ENCODE measurements at places on chromosomes 11 and 22.

- DNase-seq, result no peak
Measured at GRCh38 chr11:74520927-74521665, 27.6 kb upstream of the LIPT2 start.

DNA sequence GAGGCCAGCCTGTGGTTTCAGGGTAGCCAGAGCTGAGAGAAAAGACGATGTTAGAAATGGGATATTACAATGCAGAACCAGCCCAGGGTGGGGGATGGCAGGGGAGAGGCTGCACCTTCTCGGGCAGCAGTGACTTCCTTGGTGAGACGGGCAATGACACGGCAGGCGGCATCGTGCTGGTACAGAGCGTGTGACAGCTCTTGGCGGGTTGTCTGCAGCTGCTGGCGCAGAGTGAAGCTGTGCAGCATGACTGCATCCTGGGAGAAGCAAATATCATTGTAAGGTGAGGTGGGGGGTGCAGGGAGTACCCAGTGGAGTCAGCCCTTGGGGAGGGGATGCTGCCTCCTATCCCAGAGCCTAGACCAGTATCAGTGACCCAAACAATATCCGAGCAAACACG lies 3.8 kb downstream of the PRPF19 start:
- DNase-seq, result no peak

GRCh38 chr11:108669711-108670110 lies 4.8 kb downstream of the DDX10 start:
- DNase-seq, result no peak

GRCh38 chr11:95337175-95337957 lies 106.4 kb upstream of the SESN3 start:
- peak; percentile 14 for DNase-seq

GRCh38 chr22:41731609-41732008 lies 32.3 kb downstream of the MEI1 start:
- no peak for DNase-seq

DNA sequence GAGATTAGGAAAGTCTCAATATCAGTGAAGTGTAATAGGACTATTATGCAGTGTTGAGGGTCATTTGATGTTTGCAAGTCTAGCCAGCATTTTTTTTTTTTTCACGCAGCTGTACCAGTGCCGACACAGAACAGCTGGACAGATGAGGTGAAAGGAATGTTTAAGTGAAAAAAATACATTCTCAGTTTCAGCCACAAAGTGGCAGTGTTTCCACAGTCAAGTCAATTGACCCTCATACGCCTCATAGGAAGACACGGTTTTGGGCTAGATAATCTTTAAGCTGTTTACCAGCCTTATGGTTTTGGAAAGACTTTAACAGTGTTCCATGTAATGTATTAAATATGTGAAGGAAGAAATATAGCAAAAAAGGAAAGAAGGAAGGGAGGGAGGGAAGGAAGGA lies 349.9 kb upstream of the ANO3 start:
- DNase-seq, result no peak

- DNase-seq, result no peak
Measured at GRCh38 chr22:40628354-40629042, 8.0 kb downstream of the MRTFA start.

GRCh38 chr11:95788921-95789505 lies 569 bp downstream of the FAM76B start:
- DNase-seq, result no peak

- no peak for DNase-seq
Measured at GRCh38 chr11:43833657-43834073, 47.0 kb upstream of the ALKBH3 start.

- DNase-seq, result no peak
Measured at GRCh38 chr22:26573026-26573662, 16.8 kb downstream of the TPST2 start.

DNA sequence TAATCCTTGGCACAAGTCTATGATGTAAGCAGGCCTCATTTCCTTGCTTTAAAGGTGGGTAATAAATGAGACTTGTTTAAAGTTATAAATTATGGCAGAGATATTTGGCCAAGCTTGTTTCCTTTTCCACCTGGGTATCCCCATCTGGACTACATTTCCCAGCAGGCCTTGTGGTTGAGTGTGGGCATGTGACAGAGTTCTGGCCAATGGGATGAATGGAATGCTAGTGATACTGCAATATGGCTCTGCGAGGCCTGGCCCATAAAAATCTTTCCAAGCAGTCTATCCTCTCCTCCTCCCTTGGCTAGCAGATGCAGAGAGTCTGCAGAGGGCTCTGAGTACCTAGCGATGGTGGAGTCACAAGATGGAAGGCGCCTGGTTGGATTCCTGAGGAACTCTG lies 102.5 kb downstream of the TIMP3 start:
- no peak for DNase-seq

DNA sequence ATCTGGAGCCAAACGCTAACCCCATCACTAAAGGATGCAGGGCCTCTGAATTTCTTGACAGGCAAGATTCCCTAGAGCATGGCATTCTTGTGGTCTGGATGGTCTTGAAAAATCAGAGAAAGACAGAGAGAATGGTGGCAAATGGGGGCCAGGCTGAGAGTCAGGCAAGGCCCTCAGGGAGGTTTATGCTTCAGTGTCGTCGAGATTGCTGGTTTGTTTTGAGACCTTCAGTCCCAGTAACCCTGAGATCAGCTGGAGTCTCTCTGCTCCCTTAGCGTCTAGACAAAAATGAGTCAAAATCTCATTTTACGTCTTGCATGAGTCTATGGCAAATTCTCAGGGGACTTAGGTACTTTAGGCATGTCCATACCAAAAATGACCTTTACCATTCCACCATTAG lies 539.3 kb downstream of the SOX6 start:
- DNase-seq, result no peak

DNA sequence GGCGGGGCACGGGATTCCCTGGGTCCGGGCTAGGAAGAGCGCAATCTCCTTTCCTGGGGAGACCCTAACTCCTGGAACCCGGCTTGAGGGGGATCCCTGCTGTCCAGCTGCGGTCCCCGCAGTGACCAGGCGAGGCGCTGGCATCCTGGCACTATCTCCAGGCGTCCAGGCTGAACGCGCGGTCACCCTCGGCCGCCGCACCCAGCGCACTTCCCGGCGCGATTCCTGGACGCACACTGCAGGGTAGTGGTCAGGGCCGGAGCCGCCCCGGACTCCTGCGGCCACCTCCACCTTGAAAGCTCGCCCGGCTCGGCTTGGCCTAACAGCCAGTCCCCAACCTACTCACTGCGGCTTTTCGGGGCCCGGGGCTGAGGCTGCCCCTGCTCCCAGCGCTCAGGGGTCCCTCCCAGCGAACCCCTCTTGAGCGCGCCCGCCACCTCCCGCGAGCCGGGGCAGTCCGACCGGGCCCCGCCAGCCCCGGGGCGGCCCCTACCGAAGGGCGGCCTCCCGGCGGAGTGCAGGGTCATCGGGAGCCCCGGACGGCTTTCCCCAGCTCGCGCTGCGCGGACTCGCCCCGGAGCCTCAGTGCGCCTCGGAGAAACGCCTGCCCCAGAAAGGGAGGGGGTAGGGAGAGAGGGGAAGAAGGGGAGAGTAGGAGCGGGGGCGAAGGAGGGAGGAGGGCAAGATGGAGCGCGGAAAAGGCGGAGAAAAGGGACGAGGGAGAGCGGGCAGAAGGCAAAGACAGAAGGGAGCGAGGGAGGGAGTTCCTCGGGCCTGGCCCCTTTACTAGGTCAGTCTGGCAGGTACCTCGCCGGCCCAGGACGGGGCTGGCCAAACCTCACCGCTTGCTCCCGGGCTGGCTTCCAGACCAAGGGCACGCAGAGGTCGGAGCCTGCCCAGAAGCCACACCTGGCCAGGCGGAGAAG lies 1.0 kb downstream of the POU2AF3 start:
- no peak for DNase-seq

DNA sequence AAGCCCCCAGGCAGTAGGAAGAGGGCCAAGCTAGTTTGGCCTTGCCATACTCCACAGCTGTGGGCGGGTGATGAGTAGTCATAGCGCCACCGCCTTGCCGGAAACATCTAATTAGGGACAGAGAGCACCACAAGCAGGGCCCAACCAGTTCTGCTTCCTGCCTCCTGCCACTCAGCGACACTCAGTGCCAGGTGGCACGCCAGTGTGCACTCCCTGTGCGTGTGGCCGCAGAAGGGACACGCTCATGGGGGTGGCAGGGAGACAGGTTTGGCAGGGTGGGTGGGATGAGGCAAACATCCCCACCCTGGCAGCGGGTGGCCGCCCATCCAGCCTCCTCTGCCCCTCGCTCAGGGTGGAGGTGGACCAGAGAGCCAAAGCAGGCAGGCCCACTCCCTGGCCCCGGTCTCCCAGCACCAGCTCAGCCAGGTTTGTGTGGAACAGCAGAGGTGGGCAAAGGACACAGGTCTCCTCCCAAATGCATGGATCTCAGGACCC lies 4.9 kb downstream of the OVOL1 start:
- DNase-seq, result peak; percentile 69

DNA sequence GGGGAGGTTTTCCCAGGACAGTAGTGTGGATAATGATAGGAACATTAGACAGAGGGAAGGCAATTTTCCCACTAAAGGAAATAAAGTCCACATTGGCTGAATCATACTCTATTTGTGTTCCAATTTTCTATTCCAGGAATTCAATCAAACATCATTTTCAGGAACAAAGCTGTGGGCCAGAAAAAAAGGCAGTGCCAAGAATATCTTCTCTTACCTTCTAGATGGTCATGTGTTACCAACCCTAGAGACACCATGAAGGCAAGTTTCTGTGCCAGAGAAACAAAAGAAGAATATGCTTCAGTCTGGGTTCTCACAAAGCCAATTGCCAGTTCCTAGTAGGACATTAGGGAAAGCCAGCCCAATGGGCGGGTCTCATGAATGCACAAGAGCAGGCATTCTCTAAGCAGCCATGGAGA lies 27.5 kb downstream of the LARGE2 start:
- no peak for DNase-seq

DNA sequence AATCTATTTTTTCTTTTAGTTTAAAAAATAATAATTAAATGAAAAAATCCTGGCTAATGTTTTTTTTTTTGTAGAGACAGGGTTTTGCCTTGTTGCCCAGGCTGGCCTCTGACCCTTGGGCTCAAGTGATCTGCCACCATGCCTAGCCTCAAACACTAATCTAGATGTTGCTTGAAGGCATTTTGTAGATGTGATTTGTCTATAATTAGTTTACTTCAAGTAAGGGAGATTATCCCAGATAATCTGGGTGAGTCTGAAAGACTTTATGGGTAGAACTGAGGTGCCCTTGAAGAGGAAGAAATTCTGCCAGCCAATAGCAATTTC lies 38.6 kb upstream of the RBFOX2 start:
- DNase-seq, result no peak

GRCh38 chr11:1116666-1117390 lies 40.9 kb upstream of the MUC5AC start:
- no peak for DNase-seq

GRCh38 chr11:66708701-66709100 lies 20.3 kb downstream of the SPTBN2 start:
- no peak for DNase-seq

DNA sequence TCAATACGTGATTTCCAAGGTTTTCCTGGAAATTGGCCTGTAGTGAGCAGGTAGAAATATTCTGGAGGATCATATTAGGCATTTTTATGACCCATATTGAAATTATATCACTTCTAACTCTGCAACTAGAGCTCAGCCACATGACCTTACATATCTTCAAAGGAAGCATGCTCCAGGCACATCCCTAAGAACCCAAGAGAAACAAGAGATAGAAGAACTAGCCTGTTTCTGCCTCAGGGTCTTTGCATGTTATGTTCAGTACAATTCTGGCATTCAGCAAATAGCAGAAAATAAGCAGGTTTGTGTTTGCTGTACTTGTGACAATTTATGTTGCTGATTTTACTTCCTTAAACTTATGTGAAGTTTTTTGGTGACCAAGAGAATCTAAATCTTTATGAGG lies 663.7 kb upstream of the ANO5 start:
- no peak for DNase-seq

DNA sequence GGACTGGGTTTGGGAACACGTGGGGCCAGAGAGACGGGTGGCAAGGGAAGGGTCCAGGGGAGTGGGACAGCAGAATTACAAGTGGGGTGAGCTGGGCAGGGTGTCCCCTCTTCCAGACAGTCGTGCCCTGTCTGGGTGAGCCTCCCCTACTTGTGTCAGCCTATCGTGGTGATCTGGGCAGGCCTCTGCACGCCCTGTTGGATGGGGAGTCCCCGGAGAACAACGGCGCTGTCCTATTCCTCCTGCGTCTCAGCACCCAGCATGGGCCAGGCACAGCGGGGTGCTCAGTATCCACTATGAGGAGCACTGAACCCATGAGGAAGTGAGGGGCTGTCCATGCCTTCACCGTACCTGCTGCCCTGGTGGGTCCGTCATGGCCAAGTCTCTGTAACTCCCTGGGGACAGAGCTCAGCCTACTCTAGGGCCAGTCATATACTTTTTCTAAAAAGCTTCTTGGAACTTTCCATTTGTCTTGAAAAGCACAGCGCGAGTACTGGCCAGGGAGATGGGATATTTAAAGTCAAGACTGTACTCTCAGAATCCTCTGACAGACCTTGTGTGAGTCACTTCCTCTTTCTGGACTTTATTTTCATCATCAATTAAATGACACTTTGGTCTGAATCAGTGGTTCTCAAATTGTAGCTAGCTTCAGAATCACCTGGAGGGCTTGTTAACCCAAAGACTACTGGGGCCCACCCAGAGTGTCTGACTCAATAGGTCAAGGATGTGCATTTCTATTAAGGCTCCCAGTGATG lies 81.7 kb upstream of the NECTIN1 start:
- DNase-seq, result no peak

- DNase-seq, result no peak
Measured at GRCh38 chr11:70844387-70844786, 408.0 kb downstream of the SHANK2 start.

DNA sequence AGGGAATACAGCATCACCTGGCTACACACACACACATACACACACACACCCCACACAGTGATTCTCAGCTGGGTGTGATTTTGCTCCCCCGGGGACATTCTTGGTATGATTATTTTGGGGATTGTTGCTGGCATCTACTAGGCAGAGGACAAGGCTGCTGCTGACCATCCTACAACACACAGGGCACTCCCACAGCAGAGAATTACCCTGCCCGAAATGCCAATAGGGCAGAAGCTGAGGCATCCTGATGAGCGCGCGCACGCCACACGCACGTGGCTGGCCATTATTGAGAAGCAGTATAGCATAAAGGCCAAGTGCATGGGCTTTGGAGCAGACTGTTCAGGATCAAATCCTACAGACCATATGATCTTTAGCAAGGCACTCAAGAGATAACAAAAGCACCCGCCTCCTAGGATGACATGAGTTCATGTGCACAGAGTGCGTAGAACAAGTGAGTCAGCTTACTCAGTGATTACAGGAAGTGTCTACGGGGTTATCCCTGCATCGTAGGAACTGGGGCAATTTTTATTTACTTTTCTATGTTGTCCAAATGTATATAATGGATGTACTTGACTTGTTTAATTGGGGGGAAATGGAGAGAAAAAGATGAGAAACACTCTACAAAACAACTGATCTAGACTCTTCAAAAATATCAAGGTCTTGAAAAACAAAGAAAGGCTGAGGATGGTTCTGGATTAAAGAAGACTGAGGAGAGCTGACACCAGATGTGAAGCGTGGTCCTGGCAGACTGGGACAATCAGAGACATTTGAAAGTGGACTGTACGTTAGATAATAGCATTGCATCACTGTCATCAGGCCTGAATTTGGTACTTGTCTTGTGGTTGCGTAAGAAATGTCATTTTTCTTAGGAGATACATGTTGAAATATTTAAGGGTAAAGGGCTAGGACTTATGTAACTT lies 7.2 kb upstream of the EHD1 start:
- DNase-seq, result no peak

Data from GM18507 (cell line).